NCI-H2029 treated with DMSO at 0.1 percent for 48 hours (cell line): ENCODE measurements at places on chromosomes 2 and 18.

- DNase-seq, result no peak
Measured at GRCh38 chr2:12755384-12755783, 38.6 kb downstream of the TRIB2 start.

GRCh38 chr2:213015387-213016165 is 135.8 kb downstream of the IKZF2 start:
- DNase-seq, result no peak

DNA sequence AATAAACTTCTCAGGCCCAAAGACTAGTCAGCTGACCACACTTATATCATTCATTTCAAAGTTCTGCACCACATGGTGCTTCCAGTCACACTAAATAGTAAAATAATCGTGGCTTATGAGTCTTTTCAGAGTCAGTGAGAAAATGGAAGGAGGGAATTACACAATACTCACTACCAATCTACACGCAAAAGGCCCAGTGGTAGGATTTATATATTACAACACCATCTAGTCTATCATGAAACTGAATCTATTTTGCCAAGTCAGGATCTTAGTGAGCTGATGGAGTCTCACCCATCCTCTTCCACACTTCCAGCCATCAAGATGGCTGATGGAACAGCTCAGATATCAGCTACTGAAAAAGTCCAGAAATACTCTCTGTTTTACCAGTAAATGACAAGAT is 21.9 kb downstream of the INO80D start:
- DNase-seq, result no peak

GRCh38 chr2:157433394-157433793 is 10.5 kb downstream of the CYTIP start:
- DNase-seq, result no peak

GRCh38 chr2:111675419-111676194 is 208.4 kb downstream of the ANAPC1 start:
- no peak for DNase-seq

- DNase-seq, result no peak
Measured at GRCh38 chr2:15155959-15156574, 405.1 kb downstream of the NBAS start.

- DNase-seq, result no peak
Measured at GRCh38 chr2:231785822-231786176, 446 bp upstream of the COPS7B start.

- DNase-seq, result no peak
Measured at GRCh38 chr18:36536426-36536825, 238.9 kb downstream of the FHOD3 start.

DNA sequence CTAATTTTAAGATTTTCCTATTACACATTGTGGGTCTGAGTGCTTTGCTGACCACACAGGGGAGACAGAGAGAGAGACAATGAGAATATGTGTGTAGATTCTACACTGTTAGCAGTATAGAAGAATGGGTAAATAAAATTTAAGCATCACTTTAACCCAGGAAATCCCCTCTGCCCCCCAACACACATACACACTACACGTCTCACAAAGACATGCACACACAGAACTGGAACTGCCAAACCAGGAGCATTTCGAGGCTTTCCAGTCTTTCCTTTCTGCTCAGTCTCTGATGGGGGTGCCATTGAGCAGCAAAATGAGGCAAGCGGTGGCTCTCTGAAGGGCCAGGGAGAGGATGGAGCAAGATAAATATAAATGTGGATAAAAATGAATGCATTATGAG is 2.5 kb downstream of the MERTK start:
- DNase-seq, result no peak

DNA sequence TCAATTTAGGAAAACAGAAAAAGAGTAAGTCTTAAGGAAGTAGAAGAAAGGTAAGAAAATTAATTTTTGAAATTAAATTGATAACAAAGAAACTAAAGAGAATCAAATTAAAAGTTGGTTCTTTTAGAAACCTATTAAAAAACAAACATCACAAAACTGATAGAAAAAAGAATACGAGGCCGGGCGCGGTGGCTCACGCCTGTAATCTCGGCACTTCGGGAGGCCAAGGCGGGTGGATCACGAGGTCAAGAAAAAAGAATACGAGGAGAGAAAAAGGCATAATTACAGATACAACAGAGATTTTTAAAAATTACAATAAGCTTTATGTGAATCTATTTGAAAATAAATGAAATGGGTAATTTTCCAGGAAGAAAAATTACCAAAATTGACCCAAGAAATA is 11.8 kb downstream of the PREPL start:
- DNase-seq, result no peak

- DNase-seq, result peak; percentile 31
Measured at GRCh38 chr2:224909885-224910573, 132.2 kb downstream of the DOCK10 start.

DNA sequence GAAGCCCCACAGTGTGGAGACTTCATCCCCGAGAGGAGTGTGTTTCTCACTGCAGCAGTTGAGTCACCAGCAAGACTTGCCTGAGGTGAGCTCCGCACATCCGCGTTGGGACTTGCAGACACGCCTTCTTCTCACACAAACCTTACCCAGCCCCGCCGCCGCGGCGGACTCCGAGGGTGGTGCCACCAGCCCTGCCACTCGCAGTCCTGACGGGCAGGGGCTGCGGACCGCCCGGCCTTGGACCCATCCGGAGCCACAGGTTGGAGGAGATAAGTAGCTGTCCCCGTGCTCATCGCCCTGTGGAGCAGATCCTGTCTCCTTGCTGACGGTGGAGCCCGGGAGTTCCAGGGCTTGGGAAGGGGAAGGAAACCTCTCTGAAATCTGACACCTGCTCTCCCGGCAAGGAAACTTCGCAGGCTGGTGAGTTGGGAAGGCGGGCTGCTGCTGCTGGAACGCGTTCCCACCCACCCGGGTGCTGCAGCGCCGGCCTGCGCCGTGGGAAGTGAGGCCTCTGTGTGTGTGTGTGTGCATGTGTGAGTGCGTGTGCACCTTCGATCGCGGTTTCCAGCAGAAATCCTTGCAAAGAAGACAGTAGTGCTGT is at the start of gene RAB27B:
Gene RAB27B (plus strand): TSS at position 197 of the 601 bp plus-strand sequence. CDS start 49,109 bp downstream, outside the sequence.
- DNase-seq, result no peak

GRCh38 chr2:2577407-2577831 is 246.3 kb upstream of the MYT1L start:
- no peak for DNase-seq

DNA sequence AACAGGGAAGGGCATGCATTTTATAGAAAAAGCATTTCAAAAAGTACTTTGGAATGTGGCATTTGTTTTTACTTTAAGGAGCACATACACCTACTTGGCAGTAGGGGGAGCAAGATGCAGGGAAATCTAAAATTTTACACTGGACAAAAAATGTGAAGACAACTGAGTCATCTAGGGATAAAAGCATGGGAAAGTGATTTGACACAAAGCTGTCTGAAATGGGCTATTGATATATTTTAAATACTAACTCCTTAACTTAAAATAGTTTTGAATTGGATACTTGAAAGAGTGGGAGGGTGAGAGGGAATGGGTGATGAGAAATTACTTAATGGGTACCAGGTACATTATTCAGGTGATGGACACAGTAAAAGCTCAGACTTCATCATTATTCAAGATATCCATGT is 15.8 kb downstream of the TMEM200C start:
- DNase-seq, result no peak

DNA sequence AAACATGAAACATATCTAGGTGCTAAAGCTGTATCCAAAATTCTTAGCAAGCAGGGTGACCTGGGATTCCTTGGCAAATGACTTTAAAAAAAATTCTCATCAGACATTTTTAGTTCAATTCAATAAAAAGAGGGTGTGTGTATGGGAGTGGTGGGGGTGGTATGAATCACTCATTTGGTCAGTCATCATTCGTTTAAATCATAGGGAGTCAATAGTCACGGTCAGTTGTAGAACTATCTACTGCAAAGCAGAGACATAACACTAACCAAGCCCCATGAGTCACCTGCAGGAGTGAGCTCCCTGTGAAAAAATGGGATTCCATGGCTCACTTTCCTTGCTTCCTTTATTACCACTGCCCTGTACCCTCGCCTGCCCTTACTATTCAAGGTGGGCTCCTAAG is 380.6 kb upstream of the TCF4 start:
- no peak for DNase-seq

DNA sequence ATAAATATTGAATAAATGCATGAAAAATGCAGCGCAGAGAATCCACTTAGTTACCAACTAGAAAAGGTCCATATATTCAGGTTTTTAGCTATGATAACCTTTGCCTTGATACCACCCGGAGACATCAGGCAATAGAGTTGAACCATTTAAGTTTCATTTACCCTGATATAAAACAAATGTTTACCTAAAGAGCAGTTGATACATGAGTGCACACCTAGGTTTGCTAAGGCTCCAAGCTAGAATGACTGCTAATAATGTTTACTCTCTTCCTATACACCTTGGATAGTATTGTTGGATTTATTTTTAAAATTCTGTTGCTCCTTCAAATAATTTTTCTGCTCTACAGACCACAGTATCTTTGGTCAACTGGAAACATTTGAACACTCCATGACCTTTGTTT is 1463.6 kb downstream of the LRP1B start:
- peak; percentile 4 for DNase-seq

GRCh38 chr2:23530909-23531276 is 145.9 kb downstream of the KLHL29 start:
- DNase-seq, result no peak

- DNase-seq, result no peak
Measured at GRCh38 chr18:63102941-63103744, 216.4 kb downstream of the BCL2 start.

DNA sequence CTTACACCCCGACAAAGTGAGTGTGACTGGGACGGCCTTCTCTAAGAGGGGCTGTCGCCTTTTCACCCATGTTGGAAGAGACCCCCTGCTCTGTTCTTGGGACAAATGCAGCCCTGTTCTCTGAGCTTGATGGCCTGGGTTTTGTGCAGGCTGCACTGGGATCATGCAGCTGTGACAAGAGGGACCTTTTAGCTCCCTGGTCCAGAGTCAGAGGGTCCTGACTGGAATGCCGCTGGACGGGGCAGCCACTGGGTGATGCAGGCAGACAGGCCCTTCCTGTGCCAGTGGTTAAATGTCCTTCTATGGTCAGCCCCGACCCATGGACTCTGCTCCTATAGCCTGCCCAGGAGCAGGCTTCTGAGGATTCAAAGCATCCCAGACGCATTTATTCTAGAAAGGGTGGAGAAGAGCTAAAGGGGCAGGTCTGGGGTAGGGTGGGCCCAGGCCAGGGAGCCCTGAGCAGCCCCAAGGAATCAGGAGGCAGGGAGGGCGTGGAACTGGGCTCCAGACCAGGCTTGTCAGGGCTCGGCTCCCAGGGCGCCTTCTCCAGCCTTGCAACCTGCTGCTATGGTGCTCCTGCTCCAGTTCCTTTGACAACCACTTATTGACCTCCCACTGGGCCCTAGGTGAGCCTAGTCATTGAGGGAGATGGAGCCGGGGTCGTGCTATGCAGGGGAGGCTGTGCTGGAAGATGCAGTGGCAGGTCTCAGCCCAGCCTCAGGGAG is 277.9 kb upstream of the HS6ST1 start:
- DNase-seq, result no peak

DNA sequence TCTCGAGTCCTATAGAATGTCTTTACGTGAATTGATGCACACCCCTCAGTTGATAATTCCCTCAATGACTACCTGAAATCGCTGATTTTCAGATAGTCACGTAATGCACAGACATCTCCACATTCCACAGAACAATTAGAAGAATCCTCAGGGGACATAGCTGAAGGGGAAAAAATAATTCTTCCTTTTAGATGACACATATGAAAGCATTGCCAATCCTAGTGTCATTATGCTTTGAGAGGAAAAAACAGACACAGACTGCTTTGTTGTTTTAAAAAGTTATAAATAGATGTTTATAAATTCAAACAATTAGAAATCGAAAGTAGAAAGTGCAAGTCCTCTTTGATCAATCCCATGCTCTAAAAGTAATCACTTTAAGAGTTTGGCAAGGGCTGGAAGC is 100.6 kb upstream of the FN1 start:
- no peak for DNase-seq

- DNase-seq, result peak; percentile 28
Measured at GRCh38 chr18:11553098-11553940, 56.1 kb upstream of the SLC35G4 start.

DNA sequence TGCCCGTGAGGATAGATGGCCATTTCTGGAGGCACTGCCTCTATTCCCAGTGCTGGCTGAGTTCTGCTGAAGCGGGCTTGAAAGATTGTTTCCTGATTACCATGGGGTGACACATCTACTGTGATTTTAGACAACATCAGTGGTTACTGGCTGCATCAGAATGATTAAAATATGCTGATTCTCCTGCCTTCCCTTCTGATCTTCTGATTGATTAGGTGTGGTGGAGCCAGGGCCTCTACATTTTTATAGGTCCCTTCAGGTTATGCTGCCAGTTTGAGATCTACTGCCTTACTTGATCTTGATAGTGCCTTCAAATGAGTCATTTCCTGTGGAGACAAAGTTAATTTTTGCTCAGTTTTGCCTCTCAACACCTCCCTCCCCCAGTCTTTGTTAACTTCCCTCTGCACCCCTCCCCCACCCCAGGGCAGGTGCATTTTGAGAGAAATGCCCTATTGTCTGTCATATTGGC is 31.6 kb upstream of the SNORC start:
- DNase-seq, result no peak

GRCh38 chr18:58640891-58641610 is 12.2 kb upstream of the ALPK2 start:
- no peak for DNase-seq

- no peak for DNase-seq
Measured at GRCh38 chr2:224836263-224836662, 120.1 kb upstream of the CCDC195 start.

GRCh38 chr18:67108894-67109293 is 407.6 kb downstream of the DSEL start:
- no peak for DNase-seq

- no peak for DNase-seq
Measured at GRCh38 chr2:89763254-89763580, 1071.7 kb downstream of the RPIA start.

DNA sequence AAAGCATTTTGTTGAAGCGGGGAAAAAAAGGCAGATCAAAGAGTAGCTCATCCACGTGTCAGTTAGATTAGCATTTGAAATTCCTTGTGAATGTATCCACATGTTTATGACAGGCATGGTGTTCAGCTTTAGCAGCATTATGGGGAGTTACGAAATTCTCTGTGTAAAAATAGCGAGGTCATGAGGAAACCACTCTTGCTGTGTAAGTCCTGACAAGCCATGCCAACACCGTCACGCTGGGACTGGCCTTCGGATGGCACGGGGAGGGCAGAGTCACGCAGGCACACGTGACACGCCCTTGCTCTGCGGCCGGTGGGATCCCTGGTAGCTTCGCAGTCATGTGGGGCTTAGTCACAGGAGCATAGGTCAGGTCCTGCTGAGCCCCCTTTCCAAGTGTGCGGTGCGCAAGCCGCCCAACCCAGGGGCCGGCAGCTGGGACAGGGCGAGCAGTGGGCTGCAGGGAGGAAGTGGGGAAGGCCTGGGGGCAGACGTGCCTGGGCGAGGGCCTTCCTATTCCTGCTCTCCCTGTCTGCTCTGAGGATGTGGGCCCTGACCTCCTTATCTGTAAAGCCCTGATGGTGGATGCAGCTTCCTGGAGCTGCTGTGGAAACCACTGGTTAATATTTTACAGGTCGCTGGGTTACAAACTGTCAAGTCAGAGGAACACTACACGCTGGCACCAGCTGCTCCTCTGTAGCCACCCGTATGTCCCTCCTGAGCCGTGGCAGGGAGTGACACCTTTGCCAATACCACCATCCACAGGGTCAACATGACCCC is 18.0 kb downstream of the MBP start:
- DNase-seq, result no peak
